AML-193 (cell line): ENCODE measurements at places on chromosomes 3 and 15.

DNA sequence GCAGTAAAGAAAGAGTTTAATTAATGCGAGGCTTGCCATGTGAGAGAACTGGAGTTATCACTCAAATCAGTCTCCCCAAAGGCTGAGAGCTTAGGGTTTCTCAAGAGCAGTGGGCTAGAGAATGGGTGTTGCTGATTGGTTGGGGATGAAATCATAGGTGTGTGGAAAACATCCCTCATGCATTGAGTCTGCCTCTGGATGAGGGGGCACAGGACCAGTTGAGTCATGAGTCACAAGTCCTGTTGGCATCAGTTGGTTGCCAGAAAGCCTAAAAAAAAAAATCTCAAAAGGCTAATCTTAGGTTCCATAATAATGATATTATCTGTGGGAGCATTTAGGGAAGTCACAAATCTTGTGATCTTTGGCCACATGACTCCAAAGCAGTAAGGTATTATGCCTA, 800.3 kb downstream of the TUSC7 start:
- no peak for DNase-seq

DNA sequence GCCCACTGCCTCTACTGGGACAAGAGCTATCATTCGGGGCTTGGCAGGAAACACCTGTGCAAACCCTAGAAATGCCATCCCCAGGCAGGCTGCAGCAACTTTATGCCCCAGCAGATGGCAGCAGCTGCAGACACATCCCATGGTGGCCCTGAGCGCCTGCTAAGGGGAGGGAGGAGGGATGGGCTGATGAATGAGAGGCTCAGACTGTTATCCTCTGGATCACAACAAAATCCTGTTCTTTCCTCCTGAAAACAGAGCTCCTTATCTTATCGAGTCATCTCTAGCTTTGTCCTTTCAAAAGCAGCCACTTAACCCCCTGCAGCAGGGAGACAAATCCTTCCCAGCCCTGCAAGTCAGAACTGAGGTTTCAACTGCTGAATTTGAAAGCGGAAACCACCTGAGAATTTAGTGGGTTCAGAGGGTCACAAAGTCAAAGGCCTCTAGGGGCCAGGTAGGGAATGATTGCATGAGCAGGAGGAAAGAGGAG, 90.6 kb upstream of the PROK2 start:
- DNase-seq = peak; percentile 63

DNA sequence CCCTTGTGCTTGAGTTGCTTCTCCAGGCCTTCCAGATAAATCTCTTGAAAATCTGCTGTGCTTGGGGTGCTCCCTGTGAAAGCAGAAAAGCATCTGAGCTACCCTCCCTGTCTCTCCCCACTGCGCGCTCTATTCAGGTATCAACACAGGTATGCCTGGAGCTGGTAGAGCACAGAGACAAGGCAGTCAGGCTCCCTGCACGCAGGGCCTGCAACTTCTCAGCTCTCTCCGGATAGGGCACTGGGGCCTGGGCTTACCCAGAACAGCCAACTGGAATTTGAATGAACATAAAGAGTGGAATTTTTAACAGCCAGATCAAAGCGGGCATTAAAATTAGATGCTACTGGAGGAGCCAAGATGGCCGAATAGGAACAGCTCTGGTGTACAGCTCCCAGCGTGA, 183.6 kb downstream of the XXYLT1 start:
- DNase-seq = no peak

DNA sequence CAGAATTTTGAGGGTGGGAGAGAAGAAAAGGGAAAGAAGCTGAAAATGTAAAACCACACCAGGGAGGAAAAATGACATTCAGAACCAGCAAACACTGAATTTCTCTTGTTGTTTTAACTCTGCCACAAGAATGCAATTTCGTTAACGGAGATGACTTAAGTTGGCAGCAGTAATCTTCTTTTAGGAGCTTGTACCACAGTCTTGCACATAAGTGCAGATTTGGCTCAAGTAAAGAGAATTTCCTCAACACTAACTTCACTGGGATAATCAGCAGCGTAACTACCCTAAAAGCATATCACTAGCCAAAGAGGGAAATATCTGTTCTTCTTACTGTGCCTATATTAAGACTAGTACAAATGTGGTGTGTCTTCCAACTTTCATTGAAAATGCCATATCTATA, 15.5 kb downstream of the GREM1 start:
- DNase-seq = no peak

GRCh38 chr15:75067123-75067830, 43.9 kb downstream of the PPCDC start:
- peak; percentile 43 for DNase-seq

GRCh38 chr15:27028858-27029477, 58.0 kb downstream of the GABRG3 start:
- DNase-seq = no peak

GRCh38 chr3:194928227-194928626, 242.5 kb downstream of the FAM43A start:
- no peak for DNase-seq

- DNase-seq = peak; percentile 99
These were observed 30.8 kb upstream of the MAP3K13 start for GRCh38 chr3:185332026-185332735.

DNA sequence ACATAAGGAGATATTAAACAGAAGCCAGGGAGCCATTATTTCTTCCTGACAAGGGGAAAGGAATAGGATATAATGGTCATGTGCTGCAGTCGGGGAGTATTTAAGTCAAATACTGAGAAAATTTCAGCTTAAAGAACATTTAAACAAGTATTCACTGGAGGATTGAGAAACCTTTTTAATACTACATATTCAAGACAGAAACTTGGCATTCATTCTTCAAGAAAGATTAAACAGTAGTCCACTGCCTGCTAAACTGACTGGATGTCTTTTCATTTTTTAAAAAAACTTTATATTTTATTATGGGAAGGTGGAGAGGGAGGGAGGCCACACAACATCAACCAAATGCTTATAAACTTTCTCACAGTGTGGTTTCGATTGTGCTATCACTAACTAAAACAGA, 107.4 kb upstream of the CBLB start:
- no peak for DNase-seq

DNA sequence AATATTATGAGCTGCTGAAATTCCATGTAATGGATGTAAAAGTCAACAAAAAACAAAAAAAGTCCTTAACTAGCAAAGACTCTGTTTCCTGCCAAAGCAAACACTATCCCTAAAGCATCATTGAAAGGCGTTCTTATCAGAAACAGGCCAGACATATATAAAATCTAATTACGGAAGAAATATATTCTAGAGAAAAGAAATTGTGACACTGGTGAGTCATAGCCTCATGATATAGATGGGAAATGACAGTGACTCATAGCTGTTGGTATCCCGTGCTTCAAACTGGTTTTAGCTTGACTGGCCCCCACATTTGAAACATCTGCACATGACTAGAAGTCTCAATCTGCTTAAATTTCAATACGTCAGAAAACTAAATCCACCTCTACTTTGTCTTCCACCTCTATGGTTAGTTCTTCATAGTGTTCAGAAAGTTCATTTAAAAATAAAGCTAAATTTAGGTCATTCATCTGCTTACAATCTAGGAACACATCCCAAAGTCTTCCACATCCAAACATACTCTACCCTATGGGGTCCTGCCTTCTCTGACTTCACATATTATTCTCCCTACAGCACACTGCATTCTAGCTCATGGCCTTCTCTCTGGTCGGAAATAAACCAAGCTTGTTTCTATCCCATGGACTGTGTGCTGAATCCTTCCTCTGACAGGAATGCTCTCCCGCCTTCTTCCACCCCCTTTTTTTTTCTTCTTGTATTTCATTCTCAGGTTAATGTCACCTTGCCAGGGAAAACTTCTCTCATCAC, 456.3 kb upstream of the ARRDC4 start:
- peak; percentile 46 for DNase-seq

- no peak for DNase-seq
These were observed 19.3 kb downstream of the SFMBT1 start for GRCh38 chr3:53026382-53027162.

DNA sequence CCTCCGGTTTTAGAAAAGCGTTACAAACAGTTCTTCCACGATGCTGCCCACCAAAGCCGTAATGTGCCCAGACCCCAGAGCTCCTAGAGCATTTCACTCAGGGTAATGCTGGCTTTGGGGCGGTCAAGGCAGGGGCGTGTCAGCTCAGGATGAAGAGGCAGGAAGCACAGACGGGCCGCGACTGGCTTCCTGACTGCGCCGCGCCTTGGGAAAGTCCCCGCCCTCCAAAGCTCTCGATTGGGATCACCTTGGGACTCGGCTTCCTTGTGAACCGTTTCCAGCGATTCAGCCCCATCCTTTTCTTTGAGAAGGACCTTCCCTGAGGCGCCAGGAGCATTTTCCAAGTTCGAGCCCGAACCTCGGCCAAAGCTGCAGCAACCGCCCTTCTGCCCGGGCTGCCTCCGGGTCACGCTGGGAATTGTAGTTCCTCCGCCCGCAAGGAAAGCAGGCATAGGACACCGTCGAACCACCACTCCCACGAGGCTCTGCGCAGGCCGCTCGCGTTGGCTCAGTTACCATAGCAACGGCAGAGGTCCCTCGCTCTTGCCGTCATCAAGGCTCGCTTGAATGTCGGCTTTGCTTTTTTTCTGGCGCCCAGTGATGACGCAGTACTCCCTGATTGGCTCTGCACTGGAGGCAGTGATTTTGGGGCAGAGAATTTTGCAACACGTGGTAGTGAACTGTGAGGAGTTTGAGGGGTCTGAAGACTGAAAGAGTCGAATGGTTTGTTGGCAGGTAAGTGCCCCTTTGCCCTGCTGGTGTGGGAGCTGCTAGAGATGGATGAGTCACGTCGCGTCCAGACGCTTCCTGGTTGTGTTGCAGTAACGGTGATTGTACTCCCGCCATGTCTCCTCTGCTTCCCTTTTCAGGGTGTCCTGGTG, at the start of the genes CCDC191 and QTRT2:
Gene CCDC191, minus strand, starts transcription at position 397 of the 881 bp plus-strand sequence. Its CDS starts 60 bp downstream, at position 337.
Gene QTRT2, plus strand, starts transcription at position 608 of the 881 bp plus-strand sequence. CDS start 8,521 bp downstream, outside the sequence.
- peak; percentile 100 for DNase-seq

- DNase-seq = no peak
These were observed 454.8 kb downstream of the EPHA6 start for GRCh38 chr3:97269202-97269601.

GRCh38 chr15:91965501-91966193, 112.1 kb downstream of the SLCO3A1 start:
- DNase-seq = no peak

GRCh38 chr15:87045746-87046145, 966.1 kb downstream of the AGBL1 start:
- no peak for DNase-seq

DNA sequence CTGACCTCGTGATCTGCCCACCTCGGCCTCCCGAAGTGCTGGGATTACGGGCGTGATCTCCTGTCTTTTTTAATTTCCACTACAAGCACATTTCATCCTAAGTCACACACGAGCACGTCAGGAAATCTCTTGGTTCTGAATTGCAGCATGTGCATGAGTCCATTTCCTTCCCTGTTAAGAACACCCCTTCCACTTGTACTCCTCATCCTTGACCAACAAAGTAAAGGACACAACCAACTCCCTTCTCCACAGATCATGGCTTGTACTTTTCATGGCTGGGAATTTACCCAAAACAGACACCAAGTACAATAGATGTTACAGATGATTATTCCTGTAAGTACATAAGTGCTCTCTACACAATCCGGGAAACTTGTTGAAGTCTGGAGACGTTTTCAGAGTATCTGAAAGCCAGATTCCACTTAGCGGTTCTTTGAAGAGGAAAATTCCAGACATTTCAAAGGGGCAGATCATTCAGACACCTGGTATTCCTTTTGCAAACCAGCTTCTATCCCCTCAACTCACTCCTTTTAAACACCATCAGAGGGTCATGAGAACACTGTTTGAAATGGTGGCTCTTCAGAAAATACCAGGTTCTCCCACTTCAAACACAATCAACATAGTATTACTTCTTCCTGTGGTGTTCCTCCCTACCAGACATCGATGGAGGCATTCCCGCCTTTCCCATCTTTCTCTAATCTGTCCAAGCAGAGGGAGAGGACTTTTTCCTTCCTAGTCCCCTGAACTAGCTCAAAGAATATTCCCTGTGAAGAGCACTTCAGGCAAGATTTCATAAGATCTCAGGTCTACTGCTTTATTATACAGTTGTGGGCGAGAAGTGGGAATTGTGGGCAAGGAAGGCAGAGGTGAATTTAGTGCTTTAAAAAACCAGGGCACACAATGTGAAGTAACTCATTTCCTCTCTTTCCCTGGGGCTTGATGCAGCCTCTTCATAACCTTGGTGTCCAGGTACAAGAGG, 80.1 kb upstream of the TSC22D2 start:
- DNase-seq = no peak

- no peak for DNase-seq
These were observed 80.5 kb downstream of the SNRK start for GRCh38 chr3:43366885-43367284.

GRCh38 chr15:47718497-47719437, 1.5 kb downstream of the SEMA6D start:
- DNase-seq = no peak

GRCh38 chr3:150639262-150639661, 36.1 kb downstream of the SELENOT start:
- no peak for DNase-seq

- no peak for DNase-seq
These were observed 31.9 kb downstream of the UBE2E1 start for GRCh38 chr3:23837691-23838090.

- no peak for DNase-seq
These were observed 323.8 kb upstream of the AZI2 start for GRCh38 chr3:28672406-28672805.

DNA sequence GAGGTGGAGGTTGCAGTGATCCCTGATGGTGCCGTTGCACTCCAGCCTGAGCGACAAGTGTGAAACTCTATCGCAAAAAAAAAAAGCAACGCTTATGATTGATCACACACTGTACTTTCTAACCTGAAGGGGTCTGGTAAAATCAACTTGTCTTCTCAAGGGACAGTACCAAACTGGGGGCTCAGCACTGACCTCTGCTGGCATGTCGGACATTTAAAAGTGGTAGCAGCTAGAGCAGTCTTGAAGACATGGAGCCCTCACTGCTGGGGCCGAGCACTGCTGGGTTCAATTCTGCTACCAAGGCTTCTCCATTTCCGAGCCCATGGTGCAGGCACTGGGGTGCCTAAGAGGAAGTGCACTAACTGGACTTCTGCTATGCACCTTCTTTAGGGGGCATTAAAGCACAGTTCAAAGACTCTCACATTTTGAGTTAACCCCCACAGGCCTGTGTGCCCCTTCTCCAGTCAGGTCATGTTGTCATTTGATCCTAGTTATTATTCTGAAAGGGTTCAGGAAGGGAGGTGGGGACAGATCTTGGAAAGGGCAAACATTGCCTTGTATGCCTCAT, 26.4 kb upstream of the LAMP3 start:
- peak; percentile 70 for DNase-seq
